Activated CD4-positive, CD25-positive, alpha-beta regulatory T cell treated with anti-CD3 and anti-CD28 coated beads, Interleukin-2, amount 50 U/mL, for 72 hours (primary cell): ENCODE measurements at places on chromosomes 7 and 10.

GRCh38 chr10:69807696-69808095, 6.0 kb downstream of the COL13A1 start:
- DNase-seq, result no peak

- DNase-seq, result no peak
These were observed 70.4 kb downstream of the PYROXD2 start for GRCh38 chr10:98344589-98345038.

DNA sequence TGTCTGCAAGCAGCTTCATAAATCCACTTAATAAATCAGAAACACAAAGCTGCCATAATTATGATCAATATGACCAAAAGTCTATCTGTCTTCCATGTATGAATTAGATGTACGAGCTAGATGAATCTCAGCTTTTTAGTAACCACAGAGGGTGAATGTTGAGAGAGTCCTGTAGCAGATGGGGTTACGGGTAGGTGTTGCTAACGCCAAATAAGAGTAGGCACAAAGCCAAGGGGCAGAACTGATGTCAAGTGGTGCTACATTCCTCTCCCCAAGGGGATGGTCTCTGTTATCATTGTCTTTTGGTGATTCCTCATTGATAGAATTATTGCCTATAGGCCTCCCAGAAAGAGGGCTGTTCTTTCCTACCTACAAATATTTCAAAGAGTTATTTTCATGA, 257.8 kb downstream of the PCLO start:
- no peak for DNase-seq

DNA sequence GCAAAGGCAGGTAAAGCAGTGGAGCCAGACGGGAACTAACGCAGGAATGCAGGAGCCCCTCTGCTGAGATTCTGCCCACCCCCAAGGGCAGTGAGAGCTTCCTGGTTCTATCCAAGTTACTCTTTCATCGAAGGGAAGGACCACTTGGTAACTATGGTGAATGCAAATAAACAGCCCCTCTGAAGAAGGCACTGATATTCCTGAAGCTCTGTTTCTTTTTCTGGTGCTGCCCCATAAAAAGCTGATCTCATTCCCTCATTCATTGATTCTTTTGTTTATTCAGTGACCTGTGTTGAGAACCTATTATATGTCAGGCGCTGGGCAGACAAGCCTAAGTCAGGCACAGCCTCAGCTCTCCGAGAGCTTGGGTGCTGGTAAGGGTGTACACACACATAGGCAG, 217.3 kb downstream of the SNX10 start:
- no peak for DNase-seq

DNA sequence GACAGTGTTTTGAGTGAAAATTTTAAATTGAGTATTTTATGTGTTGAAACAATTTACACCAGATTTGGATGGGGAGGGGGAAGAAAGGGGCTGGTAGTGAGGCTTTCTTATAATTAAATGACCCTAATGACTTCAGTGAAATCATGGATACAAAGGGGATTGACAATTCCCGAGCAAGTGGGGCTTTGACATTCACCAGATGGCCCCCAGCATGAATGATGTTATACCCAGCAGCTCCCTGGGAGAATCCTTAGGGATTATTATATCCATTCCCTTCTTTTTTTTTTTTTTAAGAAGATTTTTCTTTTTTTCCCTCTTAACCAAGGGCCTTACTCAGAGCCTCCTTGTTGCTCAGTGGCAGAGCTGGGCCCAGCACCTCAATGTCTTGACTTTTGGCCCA, 17.9 kb downstream of the PLPP4 start:
- no peak for DNase-seq

GRCh38 chr7:117830422-117830954, 42.8 kb downstream of the CTTNBP2 start:
- no peak for DNase-seq
